ENCODE measurements at places on chromosomes 7 and 10. TPM values are rescaled to one million over a fixed set of nuclear protein-coding genes. Genes with fewer than 3 reads are reported as not detected.

GRCh38 chr10:62707810-62708209 lies 96.7 kb upstream of the ADO start:
- no peak overlapping the region for H3K27ac ChIP-seq
- no peak for DNase-seq
- H3K27me3 ChIP-seq: no peaks in the 10 kb centered on the region
- H3K4me1 ChIP-seq: no peaks in the 10 kb centered on the region
- no peak overlapping the region for H3K4me3 ChIP-seq

DNA sequence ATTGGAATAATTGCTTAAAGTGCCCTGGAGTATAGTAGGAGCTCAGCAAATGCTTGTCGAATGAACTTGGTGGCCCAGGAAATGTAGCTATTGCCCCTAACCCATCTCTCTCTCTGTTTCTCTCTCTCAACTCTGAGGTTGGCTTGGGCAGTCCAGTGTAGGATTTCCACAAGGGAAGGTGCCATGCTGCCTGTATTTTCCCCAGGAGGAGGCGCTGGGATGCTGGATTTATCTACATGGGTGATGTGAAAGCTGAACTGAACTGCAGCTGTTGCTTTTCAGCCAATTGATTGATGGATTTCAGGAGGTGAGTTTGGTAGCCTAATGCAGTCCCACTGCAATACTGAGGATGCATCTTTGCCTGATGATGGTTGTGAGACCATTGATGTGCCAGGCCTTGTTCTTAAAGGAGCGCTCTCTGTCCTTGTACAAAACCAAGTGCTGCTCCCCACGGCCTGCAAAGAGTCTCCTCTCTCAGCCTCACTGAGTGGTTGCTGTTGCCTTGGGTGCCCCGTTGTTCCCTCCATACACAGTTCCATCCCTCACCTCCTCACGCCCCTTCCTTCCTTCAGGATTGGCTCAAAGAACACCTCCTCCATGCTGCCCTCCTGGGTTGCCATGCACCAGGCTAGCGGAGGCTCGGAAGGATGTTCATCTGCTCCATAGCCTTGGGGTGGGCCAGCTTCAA lies 200.6 kb downstream of the GLRX3 start:
- H3K4me1 ChIP-seq: no peaks in the 10 kb centered on the region
- H3K4me3 ChIP-seq: no peak overlapping the region
- H3K27me3 ChIP-seq: no peaks in the 10 kb centered on the region
- no peaks in the 10 kb centered on the region for H3K36me3 ChIP-seq

- no peak for DNase-seq
- peaks cover 23% of the 10 kb centered on the region for H3K4me1 ChIP-seq
- no peaks in the 10 kb centered on the region for H3K36me3 ChIP-seq
- peak overlapping the region; percentile 34 for H3K4me3 ChIP-seq
- H3K27me3 ChIP-seq: peaks cover 7% of the 10 kb centered on the region
- H3K27ac ChIP-seq: peak overlapping the region; percentile 6
Measured at GRCh38 chr10:72315611-72316385, 38.9 kb downstream of the DNAJB12 start.

DNA sequence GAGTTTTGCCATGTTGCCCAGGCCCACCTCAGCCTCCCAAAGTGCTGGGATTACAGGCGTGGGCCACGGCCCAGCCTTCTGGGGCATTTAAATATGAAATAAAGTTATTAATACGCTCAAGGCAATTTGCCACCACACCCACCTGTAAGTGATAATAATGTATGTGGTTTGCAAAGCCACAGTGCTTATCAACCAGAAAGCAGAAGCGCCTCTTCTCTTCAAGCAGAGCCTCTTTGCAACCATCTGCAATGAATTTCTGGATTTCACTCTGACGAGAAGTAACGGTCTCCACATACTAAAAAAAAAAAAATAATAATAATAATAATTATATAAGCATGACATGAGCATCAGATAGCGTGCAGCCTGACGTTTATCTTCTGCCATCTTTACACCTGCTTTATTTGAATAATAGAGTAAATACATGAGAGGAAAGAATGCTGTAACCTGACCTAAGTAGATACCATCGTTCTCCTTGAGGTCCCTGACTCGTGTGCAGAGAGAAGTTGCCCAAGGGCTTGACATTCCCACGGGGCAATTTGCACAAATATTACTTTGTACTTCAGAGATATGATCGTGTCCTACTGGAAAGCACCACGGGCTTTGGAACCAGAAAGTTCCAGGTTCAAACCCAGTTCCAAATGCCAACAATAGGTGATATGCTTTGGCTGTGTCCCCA lies 34.0 kb downstream of the BRI3 start:
- H3K4me3 ChIP-seq: no peak overlapping the region
- peaks cover 4% of the 10 kb centered on the region for H3K27me3 ChIP-seq
- DNase-seq: no peak
- H3K27ac ChIP-seq: no peak overlapping the region

The PMS2 gene
- 24.3 TPM for total RNA-seq

The MARVELD1 gene
- 12.2 TPM for total RNA-seq
